Bone marrow (tissue), 2 donors: ENCODE measurements at places on chromosomes 4 and X.

- DNase-seq = no peak
Observed at GRCh38 chr4:138188406-138189084, 53.6 kb downstream of the SLC7A11 start.

DNA sequence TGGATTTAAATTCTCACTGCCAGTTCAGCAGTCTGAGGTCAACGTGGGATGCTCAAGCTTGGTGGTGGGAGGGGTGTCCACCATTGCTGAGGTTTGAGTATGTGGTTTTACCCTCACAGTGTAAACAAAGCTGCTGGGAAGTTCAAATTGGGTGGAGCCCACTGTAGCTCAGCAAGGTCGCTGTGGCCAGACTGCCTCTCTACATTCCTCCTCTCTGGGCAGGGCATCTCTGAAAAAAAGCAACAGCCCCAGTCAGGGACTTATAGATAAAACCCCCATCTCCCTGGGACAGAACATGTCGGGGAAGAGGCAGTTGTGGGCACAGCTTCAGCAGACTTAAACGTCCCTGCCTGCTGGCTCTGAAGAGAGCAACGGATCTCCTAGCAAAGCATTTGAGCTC is 14.9 kb upstream of the RRAGB start:
- DNase-seq = no peak

DNA sequence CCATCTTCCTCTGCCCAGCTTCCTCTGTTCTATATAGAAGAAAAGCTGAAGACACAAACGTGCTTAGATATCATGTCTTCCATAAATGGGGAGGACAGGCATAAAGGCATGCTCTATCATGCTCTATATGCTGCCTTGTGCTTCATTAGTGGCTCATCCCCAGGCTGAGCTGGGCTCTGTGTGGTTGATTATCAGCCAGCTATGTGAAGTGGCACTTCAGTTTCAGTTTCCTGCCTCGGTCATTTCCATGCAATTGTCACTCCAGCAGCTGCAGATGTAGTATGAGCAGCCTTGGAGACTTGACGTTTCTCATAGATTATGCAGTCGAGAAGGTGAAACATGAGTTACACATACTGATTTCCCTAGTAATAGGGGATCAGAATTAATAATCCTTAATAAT is 106.2 kb downstream of the SYTL5 start:
- no peak for DNase-seq

- no peak for DNase-seq
Observed at GRCh38 chrX:14084466-14084865, 54.8 kb upstream of the GEMIN8 start.

DNA sequence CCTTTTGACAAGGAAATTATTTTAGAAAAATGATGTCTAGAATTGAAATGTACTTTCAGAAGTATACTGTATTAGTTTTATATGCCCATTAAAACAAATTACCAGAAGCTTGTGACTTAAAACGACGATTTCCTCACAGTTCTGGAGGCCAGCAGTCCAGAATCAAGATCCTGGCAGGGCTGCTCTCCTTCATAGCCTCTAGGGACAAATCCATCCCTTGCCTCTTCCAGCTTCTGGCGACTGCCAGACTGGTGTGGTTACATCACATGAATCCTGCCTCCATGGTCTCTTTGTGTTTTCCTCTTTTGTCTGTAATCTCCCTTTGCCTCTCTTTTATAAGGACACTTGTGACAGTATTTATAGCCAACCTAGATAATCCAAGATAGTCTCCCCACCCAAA is 97.1 kb downstream of the IQCM start:
- no peak for DNase-seq

- DNase-seq = no peak
Observed at GRCh38 chrX:111168314-111168713, 72.3 kb downstream of the PAK3 start.

DNA sequence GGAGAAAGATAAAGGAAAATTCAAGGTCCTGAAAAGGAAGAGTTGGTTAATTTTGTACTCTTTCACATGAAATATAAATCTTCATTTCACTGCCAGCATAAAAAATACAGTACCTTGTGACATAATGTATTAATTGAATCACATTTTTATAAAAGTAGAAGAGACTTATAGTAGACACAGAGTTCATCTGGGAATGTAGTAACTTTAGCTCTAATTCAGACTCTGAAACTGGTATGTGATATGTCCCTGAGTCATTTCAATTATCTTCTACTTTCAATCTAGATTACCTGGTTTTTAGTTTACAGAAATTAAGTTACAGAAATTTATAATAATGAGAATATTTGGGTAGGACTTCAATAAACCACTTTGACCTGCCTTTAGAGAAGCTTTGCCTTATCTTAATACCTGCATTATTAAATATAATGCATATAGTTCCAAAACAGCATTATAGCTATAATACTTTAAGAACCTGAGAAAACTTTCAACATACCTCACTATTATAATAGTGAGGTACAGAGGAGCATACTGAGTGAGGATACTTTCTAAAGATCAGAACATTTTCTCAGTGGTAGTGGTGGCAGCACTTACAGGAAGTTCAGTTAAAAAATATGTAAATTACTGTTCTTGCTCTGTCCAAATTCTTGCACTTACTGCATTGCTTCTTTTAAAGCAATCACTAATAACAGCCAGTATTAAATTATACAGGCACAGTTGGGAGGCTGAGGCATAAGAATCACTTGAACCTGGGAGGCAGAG is 11.2 kb downstream of the NEK1 start:
- no peak for DNase-seq

GRCh38 chr4:158172261-158173258 is at the start of gene GASK1B:
Gene GASK1B, minus strand, starts transcription at chr4:158173025. Its CDS starts 1,650 bp downstream, at chr4:158171375.
- no peak for DNase-seq

DNA sequence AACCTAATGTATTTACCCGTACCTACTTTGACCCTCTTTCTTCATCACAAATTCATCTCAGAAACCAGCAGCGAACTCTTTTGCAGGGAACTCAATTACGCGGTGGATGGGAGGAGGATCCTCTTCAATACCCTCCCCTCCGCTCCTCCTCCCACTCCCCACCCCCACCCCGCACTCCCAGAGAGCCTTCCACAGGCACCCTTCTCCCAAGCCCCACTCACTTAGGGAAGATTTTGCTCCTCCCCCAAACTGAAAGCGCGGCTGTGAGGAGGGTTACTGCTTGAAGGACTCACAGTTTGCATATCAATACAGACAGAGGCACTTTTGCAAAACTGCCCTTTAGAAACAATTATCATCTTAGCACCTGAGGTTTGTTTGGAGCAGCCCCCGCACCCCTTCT is 960 bp upstream of the IL1RAPL1 start:
- DNase-seq = no peak

DNA sequence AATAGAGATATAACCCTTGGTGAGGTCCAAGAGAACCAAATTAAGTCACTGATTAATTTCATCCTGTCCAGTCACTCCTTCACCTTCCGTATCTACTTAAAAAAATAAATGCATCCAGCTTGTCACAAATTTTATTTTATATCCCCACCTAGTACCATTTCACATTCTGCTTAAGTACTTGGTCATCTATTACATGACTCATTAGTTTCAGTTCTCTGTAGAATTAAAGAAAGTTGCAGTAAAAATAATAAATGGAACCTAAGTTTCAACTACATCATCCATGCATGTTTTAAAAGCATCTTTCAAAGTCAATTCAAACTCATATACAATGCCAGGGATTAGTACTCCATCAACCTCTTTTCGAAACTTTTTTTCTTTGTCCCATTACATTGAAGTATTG is 130.2 kb downstream of the SH2D1A start:
- no peak for DNase-seq

- no peak for DNase-seq
Observed at GRCh38 chr4:1355378-1355777, 8.4 kb downstream of the UVSSA start.

- no peak for DNase-seq
Observed at GRCh38 chr4:124278477-124278876, 434.1 kb downstream of the ANKRD50 start.

GRCh38 chr4:129344058-129344457 is 248.1 kb downstream of the C4orf33 start:
- DNase-seq = peak; percentile 32

DNA sequence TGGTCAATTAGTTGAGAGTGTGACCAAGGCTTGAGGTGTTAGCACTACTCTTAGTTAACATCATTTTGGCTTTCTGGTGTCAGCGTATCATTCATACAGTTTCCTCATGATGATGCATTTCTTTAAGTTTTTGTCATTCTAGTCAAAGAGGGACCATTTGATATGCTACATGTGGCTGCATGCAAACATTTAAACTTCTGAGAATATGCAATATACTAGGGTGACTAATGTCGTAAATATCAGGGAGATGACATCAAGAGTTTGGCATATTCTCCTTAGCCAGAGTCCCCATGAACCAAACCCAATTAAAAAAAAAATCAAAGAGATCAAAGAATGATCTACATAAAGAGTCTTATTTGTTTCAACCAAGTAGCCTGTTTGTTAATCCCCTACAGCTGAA is 537.4 kb upstream of the PCDH7 start:
- DNase-seq = no peak

- no peak for DNase-seq
Observed at GRCh38 chr4:169625886-169626285, 5.5 kb downstream of the CLCN3 start.

- DNase-seq = no peak
Observed at GRCh38 chr4:12583275-12583674, 900.9 kb downstream of the RAB28 start.

DNA sequence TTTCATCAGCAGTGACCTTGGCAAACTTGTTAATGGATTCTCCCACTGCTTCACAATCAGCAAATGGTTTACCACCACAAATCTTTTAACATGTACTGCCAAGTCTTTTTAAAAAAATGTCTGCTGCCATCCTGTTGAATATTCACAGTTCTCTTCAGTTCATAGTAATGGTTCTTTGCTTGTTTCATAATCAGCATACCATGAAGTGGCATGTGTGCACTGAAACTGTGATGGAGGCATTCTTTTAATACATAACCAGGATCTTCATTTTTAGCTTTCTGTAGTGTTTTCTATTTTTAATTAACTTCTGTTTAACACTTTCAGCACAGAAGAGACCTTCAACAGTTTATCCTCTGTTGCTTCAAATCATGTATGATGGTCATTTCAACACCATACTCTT is 230.1 kb upstream of the ARSJ start:
- no peak for DNase-seq

GRCh38 chrX:40013266-40014195 is 84.2 kb downstream of the BCOR start:
- DNase-seq = peak; percentile 43

DNA sequence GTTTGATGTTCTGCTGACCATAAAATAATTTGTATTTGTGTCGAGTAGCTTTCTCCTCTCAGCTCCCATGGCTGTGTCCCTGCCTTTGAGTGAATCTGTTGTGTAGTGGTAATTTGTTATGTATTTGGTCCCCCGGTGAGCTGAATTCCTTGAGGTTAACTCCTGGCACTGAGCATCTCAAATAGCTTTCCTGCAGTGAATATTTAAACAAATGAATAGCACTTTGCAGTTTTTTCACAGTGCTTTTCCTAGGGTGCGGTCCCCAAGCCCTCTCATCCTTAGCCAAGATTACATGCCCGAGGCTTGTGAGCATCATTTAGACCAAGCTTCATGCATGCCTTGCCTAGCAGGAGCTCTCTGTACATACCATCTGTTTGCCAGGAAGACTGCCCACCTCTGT is 74.2 kb downstream of the CLDN34 start:
- no peak for DNase-seq

DNA sequence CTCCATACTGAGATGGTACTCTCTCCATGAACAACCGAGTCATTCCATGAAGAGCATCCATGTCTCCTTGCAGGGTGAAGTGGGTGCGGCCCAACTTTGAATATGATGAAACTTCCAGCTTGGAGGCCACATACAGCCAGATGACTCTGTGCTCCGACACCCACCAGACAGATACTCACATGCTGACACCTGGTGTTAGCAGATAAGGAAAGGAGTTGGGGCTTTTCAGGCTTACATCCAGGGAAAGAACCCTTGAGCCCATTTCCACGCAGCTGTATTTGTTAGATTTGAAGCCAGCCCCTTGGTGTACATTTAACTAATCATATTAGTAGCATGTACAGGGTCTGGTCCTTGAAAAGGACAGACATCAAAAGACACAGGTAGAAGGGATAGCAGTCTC is 62.1 kb upstream of the PRRG3 start:
- no peak for DNase-seq

DNA sequence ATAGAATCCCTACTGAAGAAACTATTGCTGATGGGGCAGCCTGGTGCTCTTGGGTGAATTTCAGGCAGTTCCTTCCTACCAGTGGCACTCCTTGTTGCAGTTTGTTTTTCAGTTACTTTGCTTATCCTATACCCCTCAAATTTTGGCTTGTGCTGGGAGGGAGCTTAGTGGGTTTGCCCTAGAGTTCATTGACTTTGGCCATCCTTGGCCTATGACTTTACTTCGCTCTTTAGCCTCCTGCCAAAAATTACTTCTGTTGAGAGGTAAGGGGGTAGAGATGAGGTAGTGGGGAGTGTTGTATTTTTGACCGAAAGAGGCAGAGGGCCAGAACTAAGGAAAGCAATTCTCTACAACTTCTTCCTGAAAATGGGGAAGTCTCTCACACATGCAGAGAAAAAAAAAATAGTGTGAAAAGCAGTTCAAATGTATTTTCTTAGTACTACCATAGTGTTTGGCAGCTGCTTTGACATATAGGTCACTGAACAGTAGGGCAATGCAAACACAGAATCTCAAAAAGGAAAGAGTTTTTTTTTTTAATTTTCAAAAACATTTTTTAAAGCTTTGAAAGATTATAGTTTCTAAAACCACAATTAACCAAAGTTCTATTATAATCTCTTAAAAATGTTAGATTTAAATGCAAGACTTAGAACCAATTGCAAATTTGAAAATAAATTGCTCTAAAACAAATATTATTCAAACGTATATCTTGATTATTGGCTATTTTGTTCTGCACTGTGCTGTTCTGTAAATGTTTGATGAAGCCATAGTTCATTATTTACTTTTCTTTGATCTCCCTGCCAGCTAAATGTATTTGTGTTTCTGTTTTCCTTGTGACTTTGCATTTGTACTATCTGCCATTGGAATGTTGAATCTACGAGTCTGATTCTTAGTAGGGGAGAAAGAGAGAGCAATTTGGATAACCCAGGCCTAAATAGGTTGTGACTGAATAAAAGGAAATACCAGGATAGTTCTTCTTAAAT is 73.6 kb downstream of the DCK start:
- DNase-seq = no peak

- DNase-seq = no peak
Observed at GRCh38 chr4:5389756-5390310, 318.5 kb downstream of the EVC2 start.

DNA sequence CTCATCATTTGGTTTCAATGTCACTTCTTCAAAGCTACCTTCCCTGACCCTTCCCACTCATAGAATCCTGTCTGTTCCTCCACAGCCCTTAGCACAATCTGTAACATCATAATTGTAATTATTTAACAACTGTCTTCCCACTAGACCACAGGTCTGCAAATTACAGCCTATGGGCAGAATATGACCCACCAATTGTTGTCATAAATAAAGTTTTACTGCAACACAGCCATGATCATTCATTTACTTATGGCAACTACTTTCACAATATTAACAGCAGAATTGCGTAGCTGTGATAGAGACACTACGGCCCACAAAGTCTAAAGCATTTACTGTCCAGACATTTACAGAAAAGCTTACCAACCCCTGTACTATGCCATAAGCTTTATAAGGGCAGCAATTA is 15.9 kb downstream of the USP46 start:
- DNase-seq = no peak

GRCh38 chrX:136667446-136668168 is 19.6 kb downstream of the CD40LG start:
- DNase-seq = no peak

- no peak for DNase-seq
Observed at GRCh38 chr4:37818752-37819151, 7.7 kb upstream of the PGM2 start.

GRCh38 chr4:147518086-147518485 is 37.2 kb downstream of the EDNRA start:
- no peak for DNase-seq
